Suppressor macrophage treated with lipopolysaccharide for 4 hours (primary cell): ENCODE measurements at places on chromosomes 3 and 15.

DNA sequence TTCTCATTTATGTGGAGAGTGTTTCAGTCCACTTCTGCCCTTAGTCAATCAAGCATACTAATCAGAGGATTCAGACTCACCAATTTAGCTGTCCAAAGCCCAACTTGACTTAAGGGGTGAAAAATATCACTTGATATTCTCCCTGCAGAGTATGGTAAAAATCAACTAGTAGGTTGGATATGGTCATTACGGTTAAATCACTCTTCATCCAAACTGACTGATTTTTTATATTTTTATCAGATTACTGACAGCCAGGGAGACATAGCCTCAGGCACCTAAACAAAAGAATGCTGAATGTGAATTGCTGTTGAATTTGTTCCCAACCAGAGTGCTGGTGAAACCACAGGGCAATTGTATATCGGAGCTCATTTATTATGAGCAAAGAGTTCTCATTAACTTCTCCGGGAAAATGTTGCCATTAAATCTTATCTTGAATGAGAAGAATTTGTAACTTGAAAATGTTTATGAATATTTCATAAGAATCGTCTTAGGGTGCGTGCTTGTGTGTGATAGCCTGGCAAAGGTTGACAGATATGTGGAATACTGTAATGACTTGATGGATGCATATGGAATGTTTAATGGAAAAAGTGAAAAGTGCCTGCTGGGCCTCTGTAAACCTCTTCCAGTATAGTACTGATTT is 411.2 kb downstream of the NAALADL2 start:
- DNase-seq, result no peak

- DNase-seq, result no peak
Measured at GRCh38 chr3:146496726-146497125, 27.4 kb upstream of the PLSCR2 start.

DNA sequence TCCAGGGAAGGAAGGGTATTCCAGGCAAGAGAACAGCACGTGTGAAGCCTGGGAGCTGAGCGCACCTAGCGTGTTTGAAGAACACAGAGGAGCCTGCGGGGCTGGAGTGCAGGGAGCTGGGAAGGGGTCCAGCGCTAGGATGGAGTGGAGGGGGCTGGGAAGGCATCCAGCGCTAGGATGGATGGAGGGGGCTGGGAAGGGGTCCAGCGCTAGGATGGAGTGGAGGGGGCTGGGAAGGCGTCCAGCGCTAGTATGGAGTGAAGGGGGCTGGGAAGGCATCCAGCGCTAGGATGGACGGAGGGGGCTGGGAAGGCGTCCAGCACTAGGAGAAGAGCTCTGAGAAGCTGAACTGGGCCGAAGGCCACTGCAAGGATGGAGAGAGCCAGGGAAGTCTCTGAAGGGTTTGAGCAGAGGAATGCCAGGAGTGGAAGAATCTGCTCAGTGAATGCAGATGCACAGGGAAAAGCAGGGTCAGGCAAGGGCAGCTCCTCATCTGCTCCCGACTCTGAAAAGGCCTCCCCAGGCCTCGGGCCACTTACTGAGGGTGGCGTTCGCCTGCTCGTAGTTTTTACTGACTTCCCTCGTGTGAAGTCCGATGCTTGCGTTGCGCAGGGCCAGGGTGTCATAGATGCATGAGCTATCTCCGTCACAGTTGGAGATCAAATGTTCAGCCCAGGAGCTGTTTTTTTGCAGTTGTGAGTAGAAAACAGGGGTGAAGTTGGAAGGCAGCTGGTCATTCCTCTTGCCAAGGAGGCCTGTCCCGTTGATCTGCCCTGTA is 39.8 kb downstream of the MUC20 start:
- no peak for DNase-seq

DNA sequence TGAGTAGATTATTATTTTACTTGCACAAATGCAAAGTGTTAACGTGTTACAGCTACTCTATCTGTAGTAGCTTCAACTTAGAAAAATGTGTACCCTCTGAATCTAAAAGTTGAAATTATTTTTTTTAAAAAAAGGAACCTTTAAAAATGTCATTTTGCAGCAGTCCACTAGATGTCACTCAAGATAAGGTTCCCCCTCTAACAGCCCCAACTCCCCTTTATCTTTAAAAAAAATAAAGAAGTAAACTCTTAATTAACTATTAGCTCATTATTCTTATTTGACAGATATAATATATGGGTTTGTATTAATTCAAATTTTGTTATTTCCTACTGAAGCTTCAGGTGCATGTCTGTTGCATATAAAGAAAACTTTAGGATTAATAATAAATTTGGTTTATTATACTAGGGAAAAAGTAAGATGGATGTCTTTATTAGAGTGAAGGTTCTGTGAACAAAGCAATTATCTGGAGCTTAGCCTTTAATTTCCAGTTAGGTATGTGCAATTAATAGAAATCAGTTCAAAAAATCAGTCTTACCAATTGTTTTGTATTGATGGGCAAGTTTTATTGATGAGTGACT is 288.5 kb downstream of the VGLL3 start:
- DNase-seq, result peak; percentile 24

DNA sequence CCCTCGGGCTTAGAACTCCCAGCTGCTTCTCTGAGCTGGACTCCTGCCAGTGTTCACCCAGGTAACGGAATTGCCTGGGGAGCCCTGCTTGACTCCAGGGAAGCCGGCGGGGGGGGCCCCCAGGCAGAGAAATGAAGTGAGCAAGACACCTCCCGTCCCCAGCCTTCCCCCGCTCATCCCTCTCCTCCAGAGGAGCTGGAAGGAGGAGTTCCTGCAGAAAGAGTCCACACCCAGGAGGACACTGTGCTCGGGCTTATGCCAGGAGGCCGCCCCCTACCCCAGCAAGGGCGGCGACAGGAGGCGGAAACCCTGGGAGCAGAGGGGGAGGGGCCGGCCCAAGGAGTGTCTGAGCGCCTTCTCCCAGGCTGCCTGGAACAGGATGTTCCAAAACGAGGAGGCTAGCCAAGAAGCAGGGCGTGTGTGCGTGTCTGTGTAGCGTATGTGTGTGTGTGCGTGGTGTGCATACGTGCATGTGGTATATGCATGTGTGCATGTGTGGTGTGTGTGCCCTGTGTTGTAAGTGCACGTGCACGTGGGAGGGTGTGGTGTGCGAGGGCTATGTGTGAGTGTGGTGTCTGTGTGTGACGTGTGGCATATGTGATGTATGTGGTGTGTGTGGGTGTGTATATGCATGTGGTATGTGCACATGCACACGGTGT is 511.3 kb downstream of the SHQ1 start:
- no peak for DNase-seq

GRCh38 chr15:90320062-90320884 is 31.8 kb upstream of the ZNF774 start:
- peak; percentile 89 for DNase-seq

- no peak for DNase-seq
Measured at GRCh38 chr15:95615436-95615835, 715.1 kb upstream of the NR2F2 start.

DNA sequence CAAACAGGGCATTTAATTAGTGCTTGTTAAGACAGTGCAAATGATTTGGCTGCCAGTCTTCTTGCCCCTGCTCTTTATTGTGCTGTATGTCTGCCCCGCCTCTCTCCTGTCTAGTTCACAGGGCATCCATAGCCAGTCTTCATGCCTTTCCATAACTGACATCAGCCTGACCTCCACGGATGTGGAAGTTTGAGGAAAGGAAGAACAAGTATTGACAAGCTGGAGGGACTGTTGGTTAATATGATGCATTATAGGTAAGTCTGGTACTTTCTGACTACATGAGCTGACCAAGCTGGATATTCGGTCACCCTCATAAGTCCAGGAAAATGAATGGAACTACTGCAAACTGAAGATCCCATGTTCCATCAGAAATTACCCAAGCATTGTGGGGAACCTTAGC is 325.9 kb downstream of the TIGIT start:
- no peak for DNase-seq

DNA sequence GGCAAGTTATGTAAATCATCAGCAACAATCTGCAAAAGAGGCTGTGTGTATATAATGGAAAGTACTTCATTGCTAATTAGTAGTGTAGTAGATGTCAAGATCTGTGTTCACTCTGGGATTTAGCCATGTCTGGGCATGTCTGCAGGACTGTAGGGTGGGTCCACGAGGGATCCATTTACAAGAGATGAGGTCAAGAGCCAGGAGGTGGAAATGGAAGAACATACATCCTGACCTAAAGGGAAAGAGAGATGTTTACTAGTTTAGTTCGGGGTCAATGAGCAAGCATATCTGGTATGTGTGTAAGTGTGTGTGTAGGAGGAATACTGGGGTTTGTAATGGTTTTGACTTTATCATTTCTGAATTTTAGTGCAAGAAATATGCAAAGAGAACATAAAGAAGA is 171.5 kb upstream of the NANOGP8 start:
- no peak for DNase-seq

- DNase-seq, result no peak
Measured at GRCh38 chr3:155047672-155048071, 32.4 kb upstream of the MME start.

GRCh38 chr3:32310918-32311839 is 72.7 kb downstream of the CMTM8 start:
- DNase-seq, result no peak

GRCh38 chr15:92637626-92638025 is 17.9 kb downstream of the FAM174B start:
- DNase-seq, result no peak

GRCh38 chr3:38622336-38622735 is 27.2 kb downstream of the SCN5A start:
- DNase-seq, result no peak

DNA sequence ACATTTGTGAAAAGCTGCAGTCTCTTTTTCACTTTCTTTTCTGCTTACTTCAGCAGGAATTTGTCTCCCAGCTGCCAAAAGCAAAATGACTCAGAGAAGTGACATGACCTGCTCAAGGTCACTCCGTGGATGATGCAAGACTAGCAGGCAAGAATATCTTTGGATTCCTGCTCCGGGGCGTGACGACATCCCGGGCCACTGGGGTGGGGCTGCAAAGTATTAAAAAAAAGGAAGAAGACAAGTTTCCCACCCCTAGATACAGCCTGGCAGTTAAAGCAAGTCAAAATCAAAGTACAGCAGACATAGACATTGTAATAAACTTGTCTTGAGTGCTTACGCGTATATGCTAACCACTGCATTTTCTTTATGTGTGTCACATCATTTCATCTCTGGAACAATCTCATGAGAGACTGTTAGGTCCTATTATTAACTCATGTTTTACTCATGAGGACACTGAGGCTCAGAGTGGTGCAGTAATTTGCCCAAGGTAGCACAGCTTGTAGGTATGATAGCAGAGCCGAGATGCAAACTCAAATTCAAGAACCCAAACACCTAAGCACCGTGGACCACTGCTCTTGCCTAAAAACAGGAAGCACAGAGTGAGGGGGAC is 485.2 kb upstream of the PROK2 start:
- DNase-seq, result peak; percentile 94

- DNase-seq, result no peak
Measured at GRCh38 chr3:32706348-32707025, 21.5 kb downstream of the CNOT10 start.

DNA sequence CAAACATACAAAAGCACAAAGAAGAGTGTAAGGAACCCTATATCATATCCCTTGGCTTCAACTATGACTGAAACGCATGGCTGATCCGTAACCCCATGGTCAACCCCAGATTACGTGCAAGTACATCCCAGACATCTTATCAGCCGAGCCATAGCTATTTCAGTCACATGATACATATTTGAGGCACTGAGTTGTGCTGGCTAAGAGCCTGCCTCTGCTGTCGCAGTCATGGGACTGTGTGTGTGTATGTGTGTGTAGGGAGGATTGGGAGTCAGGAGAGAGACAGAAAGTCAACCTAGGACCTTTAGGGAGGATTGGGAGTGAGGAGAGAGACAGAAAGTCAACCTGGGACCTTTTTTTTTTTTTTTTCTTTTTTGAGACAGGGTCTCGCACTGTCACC is 8.4 kb downstream of the ST6GAL1 start:
- no peak for DNase-seq

- DNase-seq, result no peak
Measured at GRCh38 chr3:191376516-191377141, 46.3 kb upstream of the UTS2B start.

- DNase-seq, result no peak
Measured at GRCh38 chr3:107705046-107705445, 182.3 kb downstream of the BBX start.

DNA sequence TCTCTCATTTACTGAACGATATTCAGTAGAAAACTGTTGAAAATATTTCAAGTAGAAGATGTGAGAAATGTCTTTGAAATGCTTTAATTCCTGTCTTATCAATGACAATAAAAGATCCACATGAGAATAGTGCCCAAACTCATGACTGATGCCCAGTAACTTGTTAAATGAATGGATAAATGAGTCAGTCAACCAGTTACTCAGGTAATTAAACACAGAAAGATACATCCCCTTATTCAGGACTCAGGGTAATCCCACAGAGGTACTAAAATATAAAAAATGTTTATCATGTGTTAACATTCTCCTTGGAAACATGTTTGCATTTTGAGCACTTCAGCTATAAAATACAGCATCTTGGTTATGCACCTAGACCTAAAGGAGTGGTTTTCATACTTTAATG is 169.5 kb downstream of the MBNL1 start:
- no peak for DNase-seq

DNA sequence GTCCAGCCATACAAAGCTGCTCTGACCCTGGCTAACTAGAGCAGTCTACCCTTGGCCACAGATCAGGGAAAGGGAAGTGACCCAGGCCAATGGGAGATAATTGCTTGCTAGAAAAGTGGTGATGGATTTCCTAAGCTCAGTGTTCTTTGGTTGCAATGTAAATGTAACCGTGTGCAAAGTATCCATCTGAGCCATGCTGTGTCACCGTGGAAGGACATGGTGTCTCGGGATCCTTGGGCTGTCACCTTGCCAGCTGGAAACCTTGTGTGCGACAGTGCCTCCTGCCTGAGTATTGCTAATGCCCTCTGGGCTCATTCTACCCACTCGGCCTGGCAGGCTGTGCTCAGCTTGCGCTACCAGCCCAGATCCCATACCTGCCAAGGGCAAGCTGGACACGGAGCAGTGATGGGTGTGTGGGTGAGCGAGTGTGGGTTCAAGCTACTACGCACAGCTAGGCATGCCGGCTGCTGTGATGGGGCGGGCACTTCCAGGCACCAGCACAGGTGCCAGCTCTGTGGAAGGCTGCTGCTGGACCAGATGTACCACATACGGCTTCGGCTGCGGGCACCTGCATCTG is 10.7 kb upstream of the SIAH2 start:
- no peak for DNase-seq

DNA sequence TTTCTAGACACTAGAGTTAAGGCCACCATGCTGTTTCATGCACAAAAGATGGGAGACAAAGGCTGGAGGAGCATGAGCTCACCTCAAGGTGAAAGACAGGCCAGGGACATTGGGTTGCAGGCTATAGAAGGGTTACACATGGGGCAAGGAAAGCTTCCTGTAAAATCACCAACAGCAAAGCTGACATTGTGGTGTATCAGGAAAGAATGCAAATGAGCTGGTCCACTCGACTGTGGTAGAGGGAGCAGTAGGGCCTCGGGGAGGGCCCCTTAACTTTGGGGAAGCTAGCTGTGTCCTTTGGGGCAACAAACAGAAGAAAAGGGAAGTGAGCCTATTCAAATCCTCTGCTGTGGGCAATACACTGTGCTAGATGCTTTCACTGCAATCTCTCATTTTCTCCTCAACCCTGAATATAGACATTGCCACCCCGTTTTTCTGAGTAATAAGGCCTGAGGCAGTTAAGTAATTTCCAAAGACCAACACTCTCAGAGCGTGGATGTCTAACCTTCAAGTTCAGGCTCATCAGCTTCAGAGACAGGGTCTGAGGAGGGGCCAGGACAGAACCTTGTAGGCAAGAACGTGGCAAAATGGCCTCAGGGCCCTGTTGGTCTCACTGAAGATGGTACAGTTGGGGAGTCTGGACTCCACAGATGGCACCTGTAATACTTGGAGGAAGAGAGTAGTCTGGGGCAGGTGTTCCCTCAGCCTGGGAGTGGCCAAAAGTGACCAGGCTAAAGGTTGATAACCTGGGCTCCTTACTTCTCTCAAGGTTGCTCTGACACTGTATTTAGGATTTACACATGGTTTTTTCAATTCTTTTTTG is 24.1 kb downstream of the CX3CR1 start:
- DNase-seq, result peak; percentile 90
